Motor neuron (in vitro differentiated cells): ENCODE measurements at places on chromosomes 11 and 22.

- no peak for ATAC-seq
These were observed 60.3 kb downstream of the CECR2 start for GRCh38 chr22:17429516-17429915.

DNA sequence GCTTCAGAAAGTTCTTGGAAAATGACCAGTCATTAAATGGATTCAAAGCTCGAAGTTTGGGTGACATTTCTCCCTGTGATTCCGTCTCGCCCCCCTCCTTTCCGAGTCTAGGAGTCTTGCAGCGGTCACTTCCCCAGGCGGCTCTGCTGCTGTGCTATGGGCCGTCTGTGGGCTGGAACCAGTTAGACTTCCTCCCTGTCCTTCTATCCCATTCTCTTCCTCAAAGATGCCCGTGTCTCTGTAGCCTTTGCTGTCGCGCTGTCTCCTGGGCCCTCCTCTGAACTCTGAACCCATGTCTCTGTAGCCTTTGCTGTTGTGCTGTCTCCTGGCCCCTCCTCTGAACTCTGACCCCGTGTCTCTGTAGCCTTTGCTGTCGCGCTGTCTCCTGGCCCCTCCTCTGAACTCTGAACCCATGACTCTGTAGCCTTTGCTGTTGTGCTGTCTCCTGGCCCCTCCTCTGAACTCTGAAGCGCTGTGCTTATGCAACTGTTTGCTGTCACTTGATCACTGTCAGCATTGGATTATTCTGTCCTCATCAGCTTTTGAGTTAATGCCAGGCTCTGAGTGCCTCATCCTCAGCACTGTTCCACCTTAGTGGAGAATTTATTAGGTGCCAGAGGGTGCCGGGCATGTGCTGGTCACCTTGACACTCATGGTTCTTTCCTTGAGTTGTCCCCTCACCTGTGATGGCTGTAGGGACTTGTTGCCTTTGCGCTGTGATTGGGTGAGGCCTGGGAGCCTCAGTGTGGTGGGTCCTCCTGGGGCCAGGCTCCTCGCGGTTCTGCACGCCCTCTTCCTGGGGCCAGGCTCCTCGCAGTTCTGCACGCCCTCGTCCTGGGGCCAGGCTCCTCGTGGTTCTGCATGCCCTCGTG, 173.3 kb downstream of the TBC1D22A start:
- peak; percentile 57 for ATAC-seq

DNA sequence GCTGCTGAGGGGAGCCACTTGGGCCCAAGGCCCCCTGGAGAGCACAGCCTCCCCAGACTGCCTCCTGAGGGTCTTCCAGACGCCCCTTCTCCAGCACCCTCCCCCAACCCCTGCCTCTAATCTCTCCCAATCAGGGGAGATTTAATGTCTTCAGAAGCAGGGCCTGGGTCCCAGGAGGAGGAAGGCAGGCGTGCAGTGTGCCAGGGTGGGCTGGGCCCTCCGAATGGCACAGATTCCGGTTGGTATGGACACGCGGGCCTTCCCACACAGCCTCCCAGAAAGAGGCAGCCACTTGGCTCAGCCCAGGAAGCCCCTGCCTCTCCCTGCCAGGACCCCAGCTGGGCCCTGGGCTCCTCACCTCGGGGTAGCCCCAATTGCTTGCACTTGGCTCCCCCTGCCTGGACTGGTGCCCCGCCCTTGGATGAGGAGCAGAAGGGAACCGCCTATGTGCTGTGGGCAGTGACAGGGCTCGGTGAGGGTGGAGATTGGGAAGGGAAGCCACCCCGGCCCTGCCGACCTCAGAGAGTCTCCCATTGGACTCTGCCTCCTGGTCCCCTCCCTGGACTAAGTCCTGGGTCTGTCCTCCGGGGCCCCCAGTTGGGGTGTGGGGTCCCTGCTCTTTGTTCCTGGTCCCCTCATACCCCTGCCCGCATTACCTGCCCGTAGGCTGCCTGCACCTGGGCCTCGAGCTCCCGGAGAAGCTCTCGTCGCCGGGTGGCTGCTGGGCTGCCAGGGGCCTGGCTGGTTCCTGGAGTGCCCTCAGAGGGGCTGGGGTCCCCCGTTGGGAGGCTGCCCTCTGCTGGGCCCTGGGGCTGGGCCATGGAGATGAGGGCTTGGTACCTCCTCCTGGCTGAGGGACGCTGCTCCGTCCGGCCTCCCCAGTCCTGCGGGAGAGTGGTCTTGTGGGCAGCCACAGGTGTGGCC, 572 bp upstream of the CABP2 start:
- peak; percentile 11 for ATAC-seq

- peak; percentile 73 for ATAC-seq
These were observed 70.6 kb upstream of the EP300 start for GRCh38 chr22:41021613-41022454.

- no peak for ATAC-seq
These were observed 5.2 kb downstream of the TAF1D start for GRCh38 chr11:93736129-93736528.
